ENCODE measurements at places on chromosomes 4 and X.
A peak's percentile ranks its signal among the peaks of the same experiment; 100 is the strongest.

DNA sequence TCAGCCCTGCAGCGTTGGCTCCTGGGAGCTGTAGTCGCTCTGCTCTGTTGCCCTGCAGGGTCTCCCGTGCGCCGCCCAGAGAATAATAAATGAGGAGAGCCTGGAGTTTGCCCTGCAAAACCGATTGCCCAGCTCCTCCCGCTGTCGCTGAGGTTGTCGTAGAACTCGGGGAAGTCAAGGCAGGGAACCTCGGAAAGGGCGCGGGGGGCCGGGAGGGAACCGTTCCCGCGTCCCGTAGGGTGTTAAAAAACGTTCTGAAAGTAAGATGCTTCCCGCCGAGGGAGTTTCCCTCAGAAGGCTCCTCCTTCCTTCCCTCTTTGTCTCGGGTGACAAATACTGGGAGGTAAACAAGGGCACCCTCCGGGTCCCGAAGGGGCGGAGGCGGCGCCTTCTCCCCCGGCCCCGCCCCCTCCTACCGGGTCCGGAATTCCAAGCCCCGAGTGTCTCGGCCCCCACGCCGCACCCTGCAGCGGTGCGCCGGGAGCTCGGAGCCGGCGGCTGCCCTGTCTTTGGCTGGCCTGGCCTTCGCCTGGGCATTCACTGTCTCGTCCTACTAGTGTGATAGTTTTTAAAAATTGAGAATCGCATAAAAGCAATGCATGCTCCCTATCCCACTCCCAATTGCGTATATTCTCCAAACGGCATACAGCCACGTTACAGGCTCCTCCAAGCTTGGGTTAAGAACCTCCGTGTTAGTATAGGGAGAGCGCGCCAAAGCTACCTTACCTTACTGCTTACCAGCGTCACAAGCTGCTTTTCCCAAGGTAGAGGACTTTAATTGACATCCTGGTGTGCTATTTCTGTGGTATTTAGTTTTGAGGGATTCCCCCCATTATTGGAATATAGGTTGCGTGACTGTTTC is 964 bp upstream of the HMGB2 start:
- DNase-seq = peak; percentile 90

DNA sequence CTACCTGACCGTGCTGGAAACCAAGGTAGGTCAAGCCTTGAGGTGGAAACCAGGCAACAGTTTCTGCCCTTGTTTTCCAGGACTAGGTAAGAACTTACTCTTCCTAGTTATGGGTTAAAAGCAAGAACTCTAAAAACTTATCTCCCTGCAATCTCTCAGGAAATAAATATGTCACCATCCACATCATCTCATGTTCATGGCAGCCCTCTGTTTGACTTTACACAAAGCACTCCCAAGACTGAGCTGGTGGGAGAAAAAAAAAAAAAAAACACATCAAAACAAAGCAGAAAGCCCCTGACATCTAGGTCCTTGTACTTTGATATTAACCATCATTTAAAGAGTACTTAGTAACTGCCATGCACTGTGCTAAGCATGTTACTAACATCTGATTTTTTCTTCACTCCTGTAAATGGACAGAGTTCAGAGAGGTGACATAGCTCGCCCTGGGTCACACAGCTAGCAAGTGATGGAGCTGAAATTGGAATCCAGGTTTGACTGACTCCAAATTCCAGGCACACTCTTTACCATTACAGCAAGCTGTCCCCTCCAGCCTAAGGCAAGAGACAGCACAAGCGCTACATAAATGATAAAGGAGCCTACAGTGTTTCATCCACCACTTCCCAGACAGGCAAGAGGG is 102.8 kb upstream of the NOCT start:
- DNase-seq = no peak

GRCh38 chr4:140247237-140247636 is 93.3 kb upstream of the MAML3 start:
- DNase-seq = no peak

DNA sequence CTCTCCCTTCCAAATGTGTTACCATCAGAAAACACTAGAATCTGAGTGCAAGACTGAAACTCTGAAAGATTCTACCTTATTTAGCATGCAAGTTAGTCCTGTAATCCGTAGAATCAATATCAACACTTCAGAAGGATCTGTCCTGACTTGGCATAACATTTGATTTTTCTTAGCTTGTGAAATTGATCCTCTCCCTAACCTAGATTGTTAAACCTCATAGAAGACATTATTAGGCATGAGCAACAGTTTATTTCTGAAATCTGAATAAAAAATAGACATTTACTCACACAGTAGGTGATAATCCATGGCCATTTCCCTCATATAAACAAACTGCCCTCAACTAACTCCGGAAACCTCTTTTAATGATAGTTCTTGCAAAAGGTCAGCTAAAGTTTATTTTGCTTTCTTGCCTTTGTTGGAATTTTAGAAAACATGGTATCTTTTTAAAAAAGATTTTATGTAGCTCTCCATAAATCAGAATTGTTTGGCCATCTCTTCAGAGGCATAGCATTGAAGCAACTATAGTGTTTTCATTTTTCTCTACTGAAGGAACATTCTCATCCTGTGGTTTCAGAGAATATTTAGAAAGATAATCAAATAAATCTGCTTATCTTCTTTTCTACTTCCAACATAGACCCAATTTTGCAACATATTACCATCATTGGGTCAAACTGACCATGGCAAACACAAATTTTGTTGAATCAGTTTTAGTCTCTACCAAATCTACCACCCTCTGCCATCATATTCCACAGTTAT is 38.5 kb upstream of the PDLIM5 start:
- no peak for DNase-seq

DNA sequence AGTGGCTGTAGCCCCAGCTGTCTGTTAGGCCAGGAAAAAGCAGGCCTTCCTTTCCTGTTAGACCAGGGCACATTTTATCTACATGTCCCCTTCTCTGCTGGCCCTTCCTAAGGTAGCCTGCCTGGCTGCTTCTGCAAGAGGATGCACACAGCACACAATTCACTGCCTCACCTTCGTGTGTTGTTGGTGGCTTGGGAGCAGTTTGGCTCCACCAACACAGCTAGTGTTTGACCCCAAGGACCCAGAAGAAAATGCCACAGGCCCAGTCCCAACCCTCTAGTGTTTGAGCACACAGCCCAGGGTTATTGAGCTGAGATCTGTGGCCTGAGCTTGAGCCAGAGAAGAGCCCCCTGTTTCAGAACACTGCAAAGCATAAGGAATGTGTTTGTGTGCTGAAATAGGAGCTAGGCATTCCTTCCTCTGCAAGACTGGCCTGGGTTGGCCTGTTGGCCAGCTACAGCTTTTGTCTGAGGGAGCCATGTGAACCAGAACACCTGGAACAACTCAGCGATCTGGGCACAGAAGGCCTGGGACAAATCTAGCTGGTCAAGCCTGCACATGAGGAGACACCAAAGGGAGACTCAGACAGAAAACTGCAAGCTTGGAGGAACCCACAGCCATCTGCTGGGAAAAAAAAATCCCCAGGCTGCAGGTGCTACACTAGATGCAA is 26.4 kb downstream of the MAGEE1 start:
- no peak for DNase-seq

DNA sequence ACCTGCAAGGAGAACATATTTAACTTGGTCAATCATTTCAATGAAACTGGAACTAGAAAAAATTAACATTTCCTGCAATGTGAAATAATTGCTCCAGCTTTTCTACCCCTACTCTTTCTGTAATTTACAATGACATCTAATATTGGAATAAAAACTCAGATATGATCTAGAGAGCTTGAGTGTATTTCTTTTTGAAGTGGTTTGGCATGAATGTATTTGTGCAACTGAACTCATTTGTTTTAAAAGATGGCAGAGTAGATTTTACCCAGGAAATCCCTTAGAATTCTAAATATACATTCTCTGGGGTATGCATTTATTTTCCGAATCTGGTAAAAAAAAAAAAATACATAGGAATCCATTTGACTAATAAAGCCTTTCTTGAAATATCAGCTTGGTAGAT is 21.5 kb upstream of the GATB start:
- no peak for DNase-seq
